Central memory CD4-positive, alpha-beta T cell (primary cell): ENCODE measurements at places on chromosomes 1 and 21.

GRCh38 chr1:217138173-217138765 lies 415.0 kb upstream of the ESRRG start:
- no peak for DNase-seq

GRCh38 chr21:40706176-40706575 lies 140.8 kb downstream of the DSCAM start:
- DNase-seq, result no peak

GRCh38 chr21:40272037-40272436 lies 404.8 kb downstream of the PCP4 start:
- DNase-seq, result no peak

DNA sequence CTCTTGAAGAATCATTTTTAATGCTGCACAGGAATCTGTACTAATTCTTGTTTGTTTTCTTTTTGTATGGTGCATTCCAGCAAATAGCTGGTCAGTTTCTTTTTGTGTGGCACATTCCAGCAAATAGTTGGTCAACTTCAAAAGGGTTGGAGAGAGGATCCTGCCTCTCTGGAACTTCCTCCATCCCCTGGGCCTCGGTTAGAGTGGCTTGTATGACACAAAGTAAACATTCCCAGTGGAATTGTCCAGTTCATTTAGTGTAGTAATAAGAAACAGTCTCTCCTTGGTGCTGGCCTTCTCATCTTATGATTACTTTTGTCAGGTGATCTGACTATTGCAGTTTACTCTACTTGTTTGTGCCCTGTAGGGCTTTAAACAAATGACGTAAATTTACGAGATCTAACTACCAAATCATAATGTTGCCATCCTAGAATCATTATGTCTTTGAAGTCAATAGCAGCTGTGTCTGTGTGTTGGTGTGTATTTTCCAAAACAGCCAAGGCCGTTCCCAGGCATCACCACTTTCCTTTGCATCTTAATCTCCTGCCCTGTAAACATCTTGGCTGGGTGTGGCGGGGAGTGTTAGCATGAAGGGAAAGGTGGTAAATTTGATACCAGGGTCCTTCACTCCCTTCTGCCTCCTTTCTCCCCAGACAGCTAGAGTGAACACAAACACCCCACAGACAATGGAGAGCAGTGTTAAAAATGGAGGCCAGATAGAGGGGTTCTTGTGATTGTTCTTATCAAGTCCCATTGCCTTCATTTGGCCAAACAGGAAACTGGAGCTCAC lies 77.9 kb downstream of the CDC7 start:
- DNase-seq, result no peak

DNA sequence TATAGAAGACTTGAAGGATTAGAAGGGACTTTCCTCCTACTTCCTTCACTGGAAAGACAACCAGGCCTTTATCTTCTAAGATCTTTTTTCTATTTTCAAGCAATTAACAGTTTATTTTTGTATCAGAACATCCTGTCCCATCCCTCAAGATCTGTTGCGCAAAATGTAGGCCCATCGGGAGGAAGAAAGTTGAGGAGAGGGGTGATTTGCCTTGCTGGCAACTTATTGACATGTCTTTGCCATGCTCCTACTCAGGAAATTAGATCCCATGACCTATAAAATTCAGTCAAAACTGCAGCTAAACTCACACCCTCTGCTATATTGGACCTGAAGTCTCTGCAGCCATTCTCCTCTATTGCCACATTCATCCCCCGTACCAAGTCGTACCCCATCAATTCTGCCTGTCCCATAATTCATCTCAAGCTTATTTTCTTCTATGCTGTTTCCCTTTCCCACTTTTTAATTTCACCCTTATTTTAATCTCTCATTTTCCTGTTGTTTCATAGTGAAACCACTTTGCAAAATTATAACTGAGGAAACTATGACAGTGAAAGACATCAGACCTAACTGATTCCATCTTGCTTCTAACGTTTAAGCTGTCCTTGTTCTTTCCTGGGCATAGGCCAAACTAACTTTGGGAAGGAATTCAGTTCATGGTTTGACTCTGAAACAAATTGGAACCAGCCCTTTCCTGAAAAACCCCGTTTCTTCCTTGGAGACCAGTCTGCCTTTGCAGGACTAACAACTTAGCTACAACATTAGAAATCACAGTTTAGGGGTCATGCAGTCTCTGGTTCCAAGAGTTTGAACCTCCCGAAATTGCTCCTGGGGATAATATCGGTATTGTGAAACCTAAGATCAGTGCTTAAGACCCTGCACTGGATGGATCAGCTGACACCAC lies 195.7 kb upstream of the PTBP2 start:
- no peak for DNase-seq

GRCh38 chr1:165630629-165631341 lies at the start of gene MGST3:
TSS of gene MGST3 (plus strand) at chr1:165631234. CDS start at chr1:165649848, 18,614 bp downstream.
- DNase-seq, result peak; percentile 92

DNA sequence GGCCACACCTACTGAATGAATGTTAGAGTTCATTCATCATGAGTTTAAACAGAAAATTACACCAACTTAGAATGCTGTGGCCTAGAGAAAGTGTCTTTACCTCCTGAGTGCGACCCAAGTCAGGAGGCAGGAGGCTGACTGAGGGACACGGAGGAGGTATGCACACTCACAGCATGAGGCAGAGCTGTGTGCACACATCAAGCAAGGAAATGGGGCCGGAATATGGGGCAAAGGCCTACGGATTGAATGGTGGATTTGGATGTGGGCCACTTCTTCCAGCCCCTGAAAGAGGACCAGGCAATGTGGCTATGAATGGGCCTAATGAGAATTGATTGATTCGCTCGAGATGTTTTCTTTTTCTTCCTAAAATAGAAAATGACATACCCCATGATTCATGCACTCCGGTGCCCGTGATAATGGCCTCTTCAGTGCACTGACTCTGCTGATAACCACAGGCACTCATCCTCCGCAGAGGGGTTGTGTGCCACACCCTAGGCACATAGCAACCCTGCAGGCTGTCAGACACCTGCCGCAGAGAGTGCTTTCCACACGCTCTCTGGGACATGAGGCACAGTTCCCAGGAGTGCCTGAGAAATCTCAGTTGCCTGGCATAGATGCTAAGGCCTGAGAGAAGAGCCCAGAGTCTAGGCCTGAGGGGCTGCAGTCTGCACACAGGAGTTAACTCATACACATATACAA lies 155.5 kb downstream of the GLUL start:
- DNase-seq, result no peak

- no peak for DNase-seq
Observed at GRCh38 chr1:185840880-185841279, 106.7 kb downstream of the HMCN1 start.

- no peak for DNase-seq
Observed at GRCh38 chr1:30818568-30819243, 61.1 kb upstream of the LAPTM5 start.

- no peak for DNase-seq
Observed at GRCh38 chr1:41663671-41664400, 179.4 kb upstream of the EDN2 start.

DNA sequence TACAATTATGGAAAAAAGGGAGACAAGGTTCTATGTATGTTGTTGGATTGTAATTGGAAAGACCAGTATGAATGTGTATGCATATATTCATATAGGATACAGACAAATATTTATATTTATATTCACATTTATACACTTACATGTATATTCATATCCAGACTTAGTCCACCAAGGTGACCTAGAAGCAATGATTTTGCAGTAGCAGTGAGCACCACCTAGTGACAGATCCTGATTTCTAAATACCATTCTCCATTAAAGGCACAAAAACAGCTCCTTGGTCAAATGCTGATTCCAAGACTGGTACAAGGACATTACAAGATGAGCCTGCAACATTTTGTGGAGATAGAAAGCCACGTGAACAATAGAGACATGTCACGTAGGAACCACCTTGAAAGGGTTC lies 153.4 kb downstream of the SDCCAG8 start:
- DNase-seq, result no peak

DNA sequence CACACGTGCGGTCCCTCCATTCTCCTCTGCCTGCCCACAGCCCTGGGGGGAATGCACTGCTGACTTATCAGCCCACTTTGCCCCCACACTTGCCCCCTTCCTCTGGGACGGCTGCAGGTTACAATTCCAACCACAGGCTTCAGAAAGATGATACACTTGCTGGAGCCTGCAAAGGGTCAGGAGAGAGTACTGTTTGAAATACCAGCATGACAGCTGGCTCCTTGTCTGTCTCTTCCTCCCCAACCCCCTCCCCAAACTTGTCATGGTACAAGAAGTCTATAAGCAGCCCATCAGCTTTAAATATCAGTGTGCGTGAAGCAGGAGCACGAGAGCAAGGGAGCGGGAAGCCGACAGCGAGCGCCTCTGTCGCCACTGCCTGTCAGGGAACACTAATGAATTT lies 62.4 kb downstream of the ERI3 start:
- no peak for DNase-seq

- no peak for DNase-seq
Observed at GRCh38 chr1:245332085-245332484, 177.3 kb downstream of the KIF26B start.

- no peak for DNase-seq
Observed at GRCh38 chr1:222790115-222790514, 24.7 kb upstream of the DISP1 start.
